ENCODE measurements at places on chromosomes 4 and X.

DNA sequence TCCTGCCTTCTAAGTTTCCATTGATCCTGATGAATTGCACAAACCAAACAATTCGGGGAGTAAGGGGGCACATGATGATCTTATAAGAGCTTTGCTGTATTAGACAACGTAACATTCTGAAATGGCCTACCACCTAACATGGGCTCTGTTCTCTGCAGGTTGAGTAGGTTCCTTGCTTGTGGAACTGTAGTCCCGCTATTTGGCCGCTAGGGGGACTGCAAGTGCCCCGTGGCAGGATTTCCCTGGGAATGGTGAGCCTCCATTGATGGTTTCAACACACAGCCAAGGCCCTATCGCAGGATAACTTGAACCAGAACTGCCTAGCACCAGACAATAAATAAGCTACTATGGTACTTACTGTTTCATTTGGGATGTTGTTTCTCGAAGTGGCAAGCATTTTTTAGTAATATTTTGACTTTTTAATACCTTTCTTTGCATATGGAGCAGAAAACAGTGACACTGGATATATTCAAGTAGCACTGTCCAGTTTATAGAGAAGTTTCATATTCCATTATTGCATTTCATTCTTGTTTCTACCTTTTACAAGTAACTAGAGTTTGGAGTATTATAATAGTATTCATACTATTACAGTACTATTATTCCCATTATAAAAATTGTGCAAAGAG is 11.9 kb downstream of the AR start:
- no peak for DNase-seq

GRCh38 chrX:77668391-77669237 is 117.4 kb downstream of the ATRX start:
- no peak for DNase-seq

- peak; percentile 37 for DNase-seq
Observed at GRCh38 chr4:38529189-38530115, 134.5 kb upstream of the KLF3 start.

DNA sequence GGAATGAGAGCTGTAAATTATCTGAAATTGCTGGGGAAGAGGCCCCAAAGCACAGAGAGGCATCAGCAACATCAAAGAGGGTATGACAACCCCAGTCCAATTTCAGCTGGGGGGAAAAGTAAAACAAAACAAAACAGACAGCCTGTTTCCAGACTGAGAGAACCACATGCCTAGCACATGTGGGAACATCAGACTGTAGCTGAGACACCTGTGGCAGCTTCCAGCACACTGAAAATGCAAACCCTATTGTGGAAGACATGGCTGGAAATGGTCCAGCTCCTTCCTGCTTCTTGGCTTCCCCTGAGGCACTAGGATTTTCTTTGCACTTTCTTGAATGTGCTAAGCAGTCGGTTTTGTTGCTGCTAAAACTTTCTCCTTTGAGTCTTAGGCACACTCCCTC is 240.9 kb upstream of the STS start:
- no peak for DNase-seq

Data from activated CD4-positive, alpha-beta T cell treated with anti-CD3 and anti-CD28 coated beads, Interleukin-2, amount 50 U/mL, for 1 hour (primary cell).